RPMI7951 (cell line): ENCODE measurements at places on chromosomes 13 and 19.

DNA sequence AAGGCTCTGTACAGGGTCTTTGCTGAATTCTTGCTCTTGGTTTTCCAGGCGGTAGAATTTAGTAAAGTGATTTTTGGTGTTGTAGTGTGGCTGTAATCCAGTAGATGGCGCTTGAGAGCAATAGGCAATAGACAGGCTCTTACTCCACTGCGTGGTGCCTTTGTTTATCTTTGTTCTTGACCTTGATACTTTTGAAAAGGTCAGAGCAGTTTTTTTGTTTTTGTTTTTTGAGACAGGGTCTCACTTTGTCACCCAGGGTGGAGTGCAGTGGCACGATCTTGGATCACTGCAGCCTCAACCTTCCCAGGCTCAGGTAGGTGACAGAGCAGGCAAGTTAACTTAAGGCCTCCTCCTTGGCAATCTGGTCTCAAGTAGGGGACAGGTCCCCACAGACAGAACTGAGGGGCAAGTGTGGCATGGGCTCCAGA, 12.2 kb upstream of the LILRA5 start:
- peak; percentile 38 for DNase-seq

DNA sequence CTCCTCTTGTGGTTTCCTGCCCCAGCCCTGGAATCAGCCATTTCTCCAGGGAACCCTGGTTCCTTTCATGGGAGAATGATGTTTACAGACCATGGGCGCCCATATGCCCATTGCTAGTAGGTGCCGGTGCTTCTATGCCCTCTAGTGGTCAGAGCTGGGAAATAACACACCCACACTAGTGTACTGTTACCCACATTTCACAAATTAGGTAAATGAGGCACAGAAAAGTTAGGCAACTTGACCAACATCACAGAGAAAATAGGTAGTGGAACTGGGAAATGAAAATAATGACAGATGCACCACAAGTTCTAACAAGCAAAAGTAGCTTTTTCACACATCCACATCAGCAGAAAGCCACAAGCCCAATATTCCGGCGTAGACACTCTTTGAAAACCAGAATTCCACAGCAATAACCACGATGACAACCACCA, 1.3 kb upstream of the CEACAM3 start:
- DNase-seq, result peak; percentile 39

DNA sequence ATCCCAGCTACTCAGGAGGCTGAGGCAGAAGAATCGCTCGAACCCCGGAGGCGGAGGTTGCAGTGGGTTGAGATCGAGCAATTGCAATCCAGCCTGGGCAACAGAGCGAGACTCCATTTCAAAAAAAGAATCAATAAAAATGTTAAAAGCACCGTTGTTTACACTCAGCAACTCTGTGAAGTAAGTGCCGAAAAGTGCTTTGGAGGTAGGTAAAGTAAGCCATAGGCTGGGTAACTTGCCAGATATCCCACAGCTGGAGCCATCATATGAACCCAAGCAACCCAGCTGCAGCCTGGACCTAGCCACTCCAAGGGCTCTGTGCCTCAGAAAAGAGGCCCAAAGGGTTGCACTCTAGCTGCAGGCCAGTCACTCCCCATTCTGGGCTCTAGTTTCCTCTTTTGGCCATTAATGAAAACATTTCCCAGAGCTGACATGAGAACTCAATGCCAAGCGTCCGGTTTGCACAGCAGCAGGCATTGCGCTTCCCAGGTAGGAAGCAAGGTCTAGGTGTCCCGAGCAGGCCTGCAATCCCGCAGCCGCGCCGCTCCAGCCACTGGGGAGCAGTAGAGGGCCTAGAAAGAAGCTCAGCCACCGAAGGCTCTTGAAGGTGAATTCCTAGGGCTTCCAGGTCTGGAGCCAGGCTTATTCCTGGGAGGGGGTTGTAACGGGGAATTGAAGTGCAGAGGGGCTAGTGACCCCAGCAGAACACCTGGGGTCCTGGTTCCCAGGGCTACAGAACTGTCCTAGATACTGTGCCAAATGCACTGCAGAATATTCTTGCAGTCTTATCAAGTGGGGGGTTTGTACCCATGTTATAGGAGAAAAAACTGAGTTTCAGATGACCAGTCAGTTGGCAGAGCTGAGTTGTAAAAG, 4.1 kb upstream of the CD79A start:
- peak; percentile 56 for DNase-seq

DNA sequence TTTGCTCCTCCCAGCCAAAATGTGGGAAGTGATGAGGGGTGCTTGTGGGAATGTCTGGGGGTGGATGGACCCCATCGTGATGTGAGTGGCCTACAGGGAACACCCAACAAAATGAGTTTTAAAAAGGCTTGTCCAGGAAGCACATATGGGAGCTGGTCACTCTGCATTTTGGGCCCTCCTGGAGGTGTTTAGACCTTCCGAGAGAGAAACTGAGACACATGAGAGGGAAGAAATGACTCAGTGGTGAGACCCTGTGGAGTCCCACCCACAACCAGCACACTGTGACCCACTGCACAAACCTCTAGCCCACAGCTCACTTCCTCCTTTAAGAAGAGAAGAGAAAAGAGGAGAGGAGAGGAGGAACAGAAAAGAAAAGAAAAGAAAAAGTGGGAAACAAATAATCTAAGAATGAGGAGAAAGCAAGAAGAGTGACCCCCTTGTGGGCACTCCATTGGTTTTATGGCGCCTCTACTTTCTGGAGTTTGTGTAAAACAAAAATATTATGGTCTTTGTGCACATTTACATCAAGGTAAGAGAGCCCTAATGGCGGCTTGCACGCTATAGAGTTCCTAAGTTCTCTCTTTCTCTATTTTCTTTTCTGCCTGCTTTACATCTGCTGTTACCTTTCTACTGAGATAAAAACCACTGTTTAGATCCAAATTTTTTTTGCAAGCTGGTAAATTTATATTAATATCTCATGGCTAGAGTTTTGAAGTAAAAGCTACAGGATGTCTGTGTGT, 13.3 kb upstream of the LILRB1 start:
- no peak for DNase-seq

GRCh38 chr19:58581227-58582141, 8.3 kb upstream of the MZF1 start:
- DNase-seq, result no peak

GRCh38 chr13:71866335-71867130, 471 bp downstream of the DACH1 start:
- DNase-seq, result peak; percentile 5

DNA sequence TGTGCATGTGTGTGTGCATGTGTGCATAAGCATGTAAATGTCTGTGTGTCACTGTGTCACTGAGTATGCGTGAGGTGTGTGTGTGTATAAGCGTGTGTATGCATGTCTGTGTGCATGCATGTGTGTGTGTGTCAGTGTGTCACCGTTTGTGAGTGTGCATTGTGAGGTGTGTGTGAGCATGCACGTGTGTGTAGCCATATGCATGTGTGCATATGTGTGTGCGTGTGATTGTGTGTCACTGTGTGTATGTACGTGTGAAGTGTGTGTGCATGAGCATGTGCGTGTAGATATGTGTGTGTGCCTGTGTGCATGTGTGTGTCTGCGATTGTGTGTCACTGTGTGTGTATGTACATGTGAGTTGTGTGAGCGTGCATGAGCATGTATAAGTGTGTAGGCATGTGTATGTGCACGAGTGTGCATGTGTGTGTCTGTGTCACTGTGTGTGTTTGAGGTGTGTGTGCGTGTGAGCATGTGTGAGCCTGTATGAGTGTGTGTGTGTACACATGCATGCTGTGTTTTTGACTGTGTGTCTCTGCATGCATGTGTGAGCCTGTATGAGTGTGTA, 144.5 kb downstream of the NALCN start:
- no peak for DNase-seq

GRCh38 chr13:48532256-48532505, 699 bp downstream of the RCBTB2 start:
- DNase-seq, result no peak

DNA sequence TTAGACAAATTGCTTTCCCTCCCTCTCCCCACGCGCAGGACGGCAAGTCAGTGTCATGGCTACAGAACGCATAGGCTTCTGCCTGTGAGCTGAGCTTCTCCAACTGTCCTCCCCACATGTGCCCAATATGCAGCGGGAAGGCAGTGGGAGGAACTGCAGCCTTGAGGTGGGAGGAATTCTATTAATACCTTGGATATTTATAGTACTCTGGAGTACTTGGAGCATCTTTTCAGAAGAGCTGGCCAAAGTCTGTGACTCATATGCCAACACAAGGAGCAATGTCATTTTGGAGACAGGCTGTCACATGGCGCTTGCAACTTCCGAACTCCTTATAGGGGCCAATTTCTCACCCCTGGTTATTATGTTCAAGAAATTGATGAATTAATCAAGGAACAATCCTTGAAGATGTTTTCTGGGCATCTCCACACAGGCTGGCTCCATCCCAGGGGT, 245.0 kb upstream of the SERP2 start:
- DNase-seq, result peak; percentile 74
